ENCODE measurements at places on chromosomes 16 and 17.

DNA sequence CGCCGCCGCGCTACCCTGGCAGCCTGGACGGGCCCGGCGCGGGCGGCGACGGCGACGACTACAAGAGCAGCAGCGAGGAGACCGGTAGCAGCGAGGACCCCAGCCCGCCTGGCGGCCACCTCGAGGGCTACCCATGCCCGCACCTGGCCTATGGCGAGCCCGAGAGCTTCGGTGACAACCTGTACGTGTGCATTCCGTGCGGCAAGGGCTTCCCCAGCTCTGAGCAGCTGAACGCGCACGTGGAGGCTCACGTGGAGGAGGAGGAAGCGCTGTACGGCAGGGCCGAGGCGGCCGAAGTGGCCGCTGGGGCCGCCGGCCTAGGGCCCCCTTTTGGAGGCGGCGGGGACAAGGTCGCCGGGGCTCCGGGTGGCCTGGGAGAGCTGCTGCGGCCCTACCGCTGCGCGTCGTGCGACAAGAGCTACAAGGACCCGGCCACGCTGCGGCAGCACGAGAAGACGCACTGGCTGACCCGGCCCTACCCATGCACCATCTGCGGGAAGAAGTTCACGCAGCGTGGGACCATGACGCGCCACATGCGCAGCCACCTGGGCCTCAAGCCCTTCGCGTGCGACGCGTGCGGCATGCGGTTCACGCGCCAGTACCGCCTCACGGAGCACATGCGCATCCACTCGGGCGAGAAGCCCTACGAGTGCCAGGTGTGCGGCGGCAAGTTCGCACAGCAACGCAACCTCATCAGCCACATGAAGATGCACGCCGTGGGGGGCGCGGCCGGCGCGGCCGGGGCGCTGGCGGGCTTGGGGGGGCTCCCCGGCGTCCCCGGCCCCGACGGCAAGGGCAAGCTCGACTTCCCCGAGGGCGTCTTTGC, 3.1 kb downstream of the HIC1 start:
- no peak for DNase-seq

- DNase-seq, result no peak
Measured at GRCh38 chr17:29133121-29133713, 47.0 kb downstream of the MYO18A start.

DNA sequence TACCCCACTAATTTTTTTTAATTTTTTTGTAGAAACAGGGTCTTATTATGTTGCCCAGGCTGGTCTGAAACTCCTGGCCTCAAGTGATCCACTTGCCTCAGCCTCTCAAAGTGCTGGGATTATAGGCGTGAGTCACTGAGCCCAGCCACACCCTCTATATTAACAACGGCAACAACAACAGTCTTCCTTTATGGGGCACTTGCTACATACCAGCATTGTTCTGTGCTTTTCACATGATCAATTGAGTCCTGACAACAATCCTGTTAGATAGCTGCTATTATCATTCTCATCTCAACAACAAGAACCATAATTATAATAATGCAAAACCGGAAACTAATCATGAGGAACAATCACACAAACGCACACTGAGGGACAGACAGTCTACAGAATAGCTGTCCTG, 12.6 kb upstream of the ARL5C start:
- peak; percentile 25 for DNase-seq

DNA sequence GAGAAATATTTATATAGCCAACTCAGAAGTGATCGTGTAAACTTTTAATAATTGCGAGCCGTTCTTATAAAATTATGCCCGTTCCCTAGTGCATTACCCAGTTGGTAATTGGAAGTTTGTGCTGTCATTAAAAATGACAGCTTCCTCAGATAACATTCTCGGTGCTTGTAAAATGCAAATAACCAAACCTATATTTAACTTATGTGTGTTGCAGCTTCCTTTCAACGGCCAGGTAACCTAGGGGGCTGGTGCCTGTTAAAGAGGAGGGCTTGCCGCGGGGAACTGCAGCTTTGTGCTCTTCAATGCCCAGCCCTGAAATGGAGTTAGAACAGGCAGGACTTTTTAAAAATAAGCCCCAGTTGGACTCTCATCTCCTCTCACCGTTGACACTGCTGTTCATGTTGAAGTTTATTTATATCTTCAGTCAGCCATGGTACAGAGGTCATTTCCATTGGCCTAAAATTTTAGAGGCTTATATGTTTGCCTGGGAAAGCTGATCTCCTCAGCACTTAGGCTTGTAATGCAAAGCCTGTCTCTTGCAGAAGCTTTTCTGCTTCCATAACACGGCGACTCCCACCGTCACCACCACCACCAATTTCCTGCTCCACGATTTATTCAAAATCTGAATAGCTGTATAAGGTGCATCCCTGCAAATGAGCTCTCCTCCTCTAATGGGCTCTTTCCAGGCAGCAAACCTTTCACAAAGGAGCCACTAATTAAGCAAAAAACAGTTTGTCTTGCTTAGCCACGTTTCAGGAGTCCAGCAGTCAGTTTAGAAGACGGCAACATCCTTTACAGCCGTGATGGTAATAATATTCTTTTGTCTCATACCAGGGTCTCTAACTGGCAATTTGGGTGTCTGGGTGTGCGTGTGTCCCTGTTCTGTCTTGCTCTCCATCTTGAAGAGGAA, 74.7 kb downstream of the RPA1 start:
- no peak for DNase-seq

GRCh38 chr17:39979893-39980350, 685 bp upstream of the PSMD3 start:
- DNase-seq, result no peak

- no peak for DNase-seq
Measured at GRCh38 chr17:18045691-18046350, 6.6 kb downstream of the GID4 start.

DNA sequence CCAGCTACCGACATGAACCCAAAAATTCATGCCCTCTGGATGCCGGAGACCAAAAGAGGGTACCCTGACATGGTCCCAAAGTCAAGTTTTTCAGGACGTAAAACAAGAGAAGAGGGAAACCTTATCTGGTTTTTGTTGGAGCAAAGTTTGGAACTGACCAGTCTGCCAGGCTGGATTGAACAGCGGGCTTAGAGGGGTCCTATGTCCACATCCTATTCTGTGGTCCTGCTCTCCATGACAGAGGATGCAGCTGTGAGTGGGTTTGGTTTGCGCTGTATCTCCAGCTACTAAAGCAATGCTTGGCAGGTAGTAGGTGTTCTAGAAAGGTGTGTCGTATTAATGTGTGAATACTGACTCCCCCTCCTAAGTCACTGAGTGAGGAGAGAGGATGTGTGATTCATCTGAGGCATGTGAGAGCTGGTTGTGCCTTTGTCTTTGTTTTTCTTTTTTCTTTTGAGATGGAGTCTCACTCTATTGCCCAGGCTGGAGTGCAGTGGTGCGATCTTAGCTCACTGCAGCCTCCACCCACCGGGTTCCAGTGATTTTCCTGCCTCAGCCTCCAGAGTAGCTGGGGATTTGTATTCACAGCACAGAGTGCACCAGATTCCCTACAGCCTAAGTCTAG, 31.0 kb downstream of the PMM2 start:
- DNase-seq, result no peak

DNA sequence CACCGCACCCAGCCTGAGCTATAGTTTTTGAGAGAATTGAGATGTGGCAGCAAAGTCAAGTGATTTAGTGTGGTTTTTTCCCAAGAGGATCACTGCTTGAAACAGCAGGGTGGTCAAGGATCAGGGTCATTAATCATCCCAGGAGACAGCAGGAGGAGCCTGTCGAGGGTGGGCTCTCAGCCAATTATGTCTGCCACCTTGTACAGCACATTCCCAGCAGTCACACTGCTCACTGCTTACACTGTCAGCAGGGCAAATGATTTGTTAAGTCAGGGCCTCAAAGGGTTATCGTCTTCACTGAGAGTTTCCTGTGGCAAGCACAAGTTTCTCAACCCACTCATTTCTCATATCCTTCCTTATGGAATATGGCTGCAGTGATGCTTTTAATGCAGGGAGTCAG, 13.2 kb downstream of the B3GNT9 start:
- DNase-seq, result no peak

DNA sequence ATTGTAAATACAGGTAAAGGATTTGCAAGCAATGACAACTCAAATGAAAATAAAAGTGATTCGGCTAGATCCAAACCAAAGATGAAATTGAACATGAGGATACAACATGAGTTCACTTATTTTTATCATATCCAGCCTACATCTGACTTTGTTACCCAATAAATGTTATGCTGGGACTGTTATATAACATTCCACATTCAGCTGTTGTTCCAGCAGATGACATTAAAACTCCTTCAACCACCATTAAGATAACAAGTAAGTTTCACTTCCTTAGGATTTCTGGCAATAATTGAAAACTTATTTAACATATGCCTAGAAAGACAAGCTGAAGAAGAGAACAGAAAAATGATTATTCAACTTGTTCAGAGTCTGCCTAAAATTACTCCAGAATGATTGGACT, 729.4 kb downstream of the CDH11 start:
- DNase-seq, result no peak

DNA sequence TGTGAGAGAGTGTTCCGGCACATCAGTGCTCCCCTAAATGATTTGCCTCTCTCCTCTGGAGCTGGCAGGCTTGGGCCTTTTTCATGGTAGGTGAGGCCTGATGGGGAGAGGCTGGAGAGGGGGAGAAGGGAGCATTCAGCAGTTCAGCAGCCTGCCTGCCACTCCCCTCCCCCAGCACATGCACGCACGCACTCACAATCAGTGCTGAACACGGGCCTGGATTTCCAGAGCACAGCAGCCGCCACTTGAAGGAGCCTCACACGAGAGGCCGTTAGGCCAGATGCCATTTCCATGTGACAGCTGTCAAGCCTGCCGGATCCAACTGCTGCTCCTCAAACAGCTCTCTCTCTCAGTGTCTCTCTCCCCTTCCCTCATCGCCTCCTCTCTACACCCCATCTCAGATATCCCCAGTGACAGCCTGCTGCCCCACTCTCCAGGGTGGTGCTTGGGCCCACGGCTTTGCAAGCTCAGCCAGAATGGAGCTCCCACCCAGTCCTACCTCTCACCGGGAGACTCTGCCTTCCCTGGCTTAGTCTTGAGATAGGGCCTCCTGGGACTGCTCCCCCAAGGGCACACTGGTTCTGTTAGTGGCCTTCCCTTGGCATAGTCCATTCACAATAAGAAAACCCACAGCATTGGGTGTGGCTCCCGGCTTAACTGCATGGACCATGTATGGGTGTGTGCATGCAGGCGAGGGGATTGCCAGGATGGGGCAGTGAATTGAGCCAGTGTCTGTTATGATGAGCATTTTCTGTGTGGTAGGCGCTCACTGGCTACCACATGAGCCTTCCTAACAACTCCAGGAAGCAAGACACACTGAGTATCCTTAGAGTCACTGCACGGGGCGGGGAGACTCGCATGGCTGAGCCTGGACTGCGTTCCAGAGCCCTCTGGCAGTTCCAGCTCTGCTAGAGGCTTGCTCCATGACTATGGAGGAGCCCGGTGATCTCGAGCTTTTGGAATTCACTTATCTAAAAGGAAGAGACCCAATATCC, 226.2 kb downstream of the CCDC182 start:
- peak; percentile 46 for DNase-seq

Data from T1000 (cell line).